ENCODE measurements at places on chromosomes 16 and 17.

DNA sequence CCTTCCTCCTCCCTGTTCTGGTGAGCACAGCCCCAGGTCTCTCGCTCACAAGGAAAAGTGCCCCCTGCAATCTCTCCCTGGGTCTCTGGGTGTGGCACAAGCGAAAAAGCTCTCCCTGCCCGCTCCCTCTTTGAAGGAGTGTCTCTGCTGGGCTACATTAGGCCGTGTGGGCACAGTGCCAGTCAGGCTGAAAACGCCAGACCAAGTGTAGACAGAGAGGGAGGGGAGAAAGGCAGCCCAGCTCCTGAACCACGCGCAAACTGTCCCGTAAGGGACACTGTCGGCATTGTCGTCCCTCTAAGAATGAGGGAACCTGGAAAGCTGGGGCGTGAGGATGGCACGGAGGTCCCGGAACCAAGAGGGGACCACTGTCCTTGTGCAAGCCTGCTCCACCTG, 3.9 kb downstream of the SMIM5 start:
- DNase-seq = no peak

- no peak for DNase-seq
Measured at GRCh38 chr17:7654832-7655540, 4.3 kb downstream of the ATP1B2 start.

DNA sequence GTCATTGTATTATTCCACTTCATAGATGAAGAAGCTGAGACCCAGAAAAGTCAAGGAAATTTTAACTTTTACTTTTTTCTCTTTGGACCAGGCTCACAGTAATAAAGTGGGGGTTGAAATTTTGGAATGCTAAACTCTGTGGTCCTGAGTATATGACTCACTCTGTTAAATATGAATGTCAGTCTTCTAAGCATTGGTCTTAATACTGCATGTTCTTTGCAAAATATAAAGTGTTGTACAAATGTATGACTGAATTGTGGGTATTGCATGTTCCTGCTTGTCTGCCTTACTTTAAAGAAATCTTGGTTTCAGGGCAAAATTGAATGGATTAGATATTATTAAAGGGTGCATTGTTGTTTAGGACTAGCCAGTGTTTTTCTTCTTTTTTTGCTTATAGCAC, 950.8 kb upstream of the GOT2 start:
- DNase-seq = no peak

DNA sequence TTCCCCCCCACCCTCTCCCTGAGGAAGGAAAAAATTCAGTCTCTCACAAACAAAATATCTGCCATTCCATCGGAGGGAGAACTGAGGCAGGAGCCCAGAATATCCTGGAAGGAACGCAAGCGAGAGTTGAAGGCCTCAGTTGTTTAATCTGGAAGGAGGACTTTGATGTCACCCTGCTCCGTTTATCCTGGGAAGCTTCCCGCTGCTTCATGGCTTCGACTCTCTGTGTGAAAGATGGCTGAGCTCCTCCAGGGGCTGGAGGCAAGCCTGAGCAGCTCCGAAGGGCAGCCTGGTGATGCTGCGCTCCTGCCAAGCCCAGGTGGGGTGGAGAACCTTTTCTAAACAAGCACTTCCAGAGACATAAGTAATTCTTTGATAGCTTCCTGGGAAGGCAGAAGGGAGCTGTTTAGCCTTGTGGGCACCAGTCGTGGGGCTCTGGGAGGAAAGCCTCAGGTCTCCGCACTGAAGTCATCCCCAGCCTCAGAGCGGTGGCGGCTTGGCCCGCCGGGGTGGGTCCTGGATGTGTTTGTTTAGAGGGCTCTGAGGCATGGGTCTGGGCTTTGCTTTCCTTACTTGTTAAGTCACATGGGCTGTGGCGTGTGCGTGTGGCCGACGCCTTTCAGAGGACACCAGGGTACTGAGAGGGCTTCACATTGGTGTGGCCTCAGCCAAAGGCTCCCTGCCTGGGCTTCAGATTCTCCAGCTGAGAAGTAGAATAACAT, 7.9 kb downstream of the NKD1 start:
- no peak for DNase-seq

GRCh38 chr16:27323781-27324561, 10.2 kb downstream of the IL4R start:
- DNase-seq = no peak

DNA sequence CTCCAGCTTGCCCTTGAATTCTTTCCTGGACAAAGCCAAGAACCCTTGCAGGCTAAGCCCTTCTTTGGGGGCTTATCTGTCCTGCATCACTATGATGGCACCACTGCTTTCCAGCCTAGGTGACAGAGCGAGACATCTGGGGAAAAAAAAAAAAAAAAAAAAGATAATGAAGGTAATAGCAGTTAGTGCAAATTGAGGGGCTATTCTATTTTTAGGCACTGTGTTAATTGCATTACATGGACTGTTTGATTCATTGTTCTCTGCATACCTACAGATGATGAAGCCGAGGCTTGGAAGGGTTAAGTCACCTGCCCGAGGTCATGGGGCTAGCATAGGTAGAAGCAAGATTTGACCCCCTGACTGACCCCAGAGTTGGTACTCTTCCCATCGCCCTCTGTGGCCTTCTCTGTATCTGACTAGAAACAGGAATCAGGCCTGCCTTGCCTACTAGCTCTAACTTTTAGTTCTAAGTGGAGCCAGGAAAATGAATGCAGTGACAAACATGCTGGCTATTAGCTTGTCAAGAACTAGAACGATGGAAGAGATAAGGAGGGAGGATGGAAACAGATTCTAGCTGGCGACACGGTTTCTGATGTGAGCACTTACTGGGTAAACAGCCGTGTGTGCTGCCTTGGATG, 312.1 kb downstream of the SNX29 start:
- no peak for DNase-seq

All from NK-92 treated with Interleukin-12 subunit alpha and Interleukin-12 subunit beta, amount 100 ng/mL, for 24 hours (cell line).